Glomerular endothelial cell (primary cell): ENCODE measurements at places on chromosomes 5 and 9. TPM values are rescaled to one million over a fixed set of nuclear protein-coding genes. Genes with fewer than 3 reads are reported as not detected.

DNA sequence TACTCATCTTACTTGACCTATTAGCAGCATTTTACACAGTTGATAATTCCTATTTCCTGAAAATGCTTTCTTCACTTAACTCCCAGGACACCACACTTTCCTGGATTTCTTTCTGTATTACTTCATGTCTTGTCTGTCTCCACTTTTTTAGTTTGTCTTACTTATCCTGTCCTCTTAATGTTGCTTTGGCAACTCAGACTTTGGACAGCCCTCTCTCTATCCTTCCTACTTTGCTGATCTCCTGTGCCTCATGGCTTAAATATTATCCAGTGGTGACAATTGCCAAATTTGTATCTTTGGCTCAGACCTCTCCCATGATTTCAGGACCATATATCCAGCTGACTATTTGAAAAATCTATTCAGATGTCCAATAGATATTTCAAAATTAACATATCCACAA lies 39.8 kb upstream of the NUDT12 start:
- DNase-seq, result no peak

GRCh38 chr9:72844440-72844768 lies 108.4 kb downstream of the ALDH1A1 start:
- no peak for DNase-seq

- no peak for DNase-seq
These were observed 60.2 kb downstream of the PPARGC1B start for GRCh38 chr5:149790276-149790675.

- no peak for DNase-seq
These were observed 90.5 kb downstream of the ADAMTS2 start for GRCh38 chr5:179254638-179255271.

DNA sequence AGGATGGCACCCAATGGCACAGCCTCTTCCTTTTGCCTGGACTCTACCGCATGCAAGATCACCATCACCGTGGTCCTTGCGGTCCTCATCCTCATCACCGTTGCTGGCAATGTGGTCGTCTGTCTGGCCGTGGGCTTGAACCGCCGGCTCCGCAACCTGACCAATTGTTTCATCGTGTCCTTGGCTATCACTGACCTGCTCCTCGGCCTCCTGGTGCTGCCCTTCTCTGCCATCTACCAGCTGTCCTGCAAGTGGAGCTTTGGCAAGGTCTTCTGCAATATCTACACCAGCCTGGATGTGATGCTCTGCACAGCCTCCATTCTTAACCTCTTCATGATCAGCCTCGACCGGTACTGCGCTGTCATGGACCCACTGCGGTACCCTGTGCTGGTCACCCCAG lies 25.4 kb downstream of the HRH2 start:
- DNase-seq, result no peak

DNA sequence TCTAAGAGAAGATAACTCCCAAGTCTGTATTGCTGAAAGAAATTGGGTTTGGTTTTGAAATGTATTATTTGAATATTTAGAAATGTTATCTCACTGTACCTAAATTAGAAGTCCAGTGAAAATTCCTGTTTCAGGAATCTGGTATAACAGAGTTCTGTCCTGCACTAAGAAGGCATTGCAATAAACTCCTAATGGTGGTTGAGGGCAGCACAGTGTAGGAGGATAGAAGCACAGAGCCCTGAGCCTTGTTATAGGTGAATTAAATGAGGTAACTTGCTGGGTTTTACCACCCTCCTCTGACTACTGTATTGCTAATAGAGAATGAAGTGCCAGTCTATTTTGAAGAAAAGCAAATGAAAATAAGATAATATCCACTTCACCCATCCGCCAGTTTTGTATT lies 143.4 kb downstream of the CD180 start:
- no peak for DNase-seq

Gene SLC28A3
- total RNA-seq, result under 0.01 TPM in 2 replicates

Gene OR1Q1
- total RNA-seq, result not detected in 2 replicates

DNA sequence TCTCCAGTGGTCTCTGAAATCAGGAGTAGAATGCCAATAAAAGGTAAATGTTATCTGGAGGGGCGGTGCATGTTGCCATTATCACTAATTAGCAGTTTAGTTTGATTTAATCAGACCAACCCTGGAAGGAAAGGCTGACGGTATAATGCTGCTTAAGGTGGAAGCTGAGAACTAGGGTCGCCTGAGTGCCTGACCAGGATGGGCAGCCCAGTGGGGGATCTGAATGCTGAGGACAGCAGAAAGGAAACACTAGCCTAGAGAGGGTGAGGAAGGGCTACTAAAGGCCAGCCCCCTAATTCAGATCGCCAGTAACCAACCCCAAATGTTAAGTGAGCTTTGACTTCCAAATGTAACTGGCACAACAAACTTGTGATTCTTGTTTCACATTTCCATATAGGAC lies 172.2 kb downstream of the APBA1 start:
- no peak for DNase-seq

GRCh38 chr5:167785106-167785505 lies 506.3 kb upstream of the WWC1 start:
- DNase-seq, result no peak

Gene C5orf58
- total RNA-seq, result not detected in 2 replicates

Gene DNAI1
- not detected in 2 replicates for total RNA-seq

GRCh38 chr5:87007737-87008136 lies 259.9 kb upstream of the RASA1 start:
- no peak for DNase-seq

DNA sequence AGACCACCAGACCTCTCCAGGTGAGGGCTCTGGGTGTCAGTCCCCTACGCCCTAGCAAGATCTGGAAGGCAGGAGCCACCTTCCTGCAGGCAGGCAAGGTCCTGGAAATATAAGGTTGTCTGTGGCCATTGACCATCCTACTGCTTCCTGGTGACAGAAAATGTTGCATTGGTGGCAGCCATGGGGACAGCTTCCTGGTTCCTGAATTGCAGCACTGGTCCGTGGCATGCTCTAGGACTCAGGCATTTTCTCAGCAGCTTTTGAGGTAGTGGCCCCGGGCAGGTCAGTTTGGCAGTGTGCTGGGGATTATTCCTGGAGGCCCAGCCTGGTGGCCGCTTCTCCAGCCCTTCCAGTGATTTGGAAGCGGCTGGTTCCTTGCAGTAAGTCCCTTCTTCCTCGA lies 36.6 kb upstream of the KCNMB1 start:
- no peak for DNase-seq

- no peak for DNase-seq
These were observed 723.3 kb upstream of the GRAMD2B start for GRCh38 chr5:125699860-125700259.

DNA sequence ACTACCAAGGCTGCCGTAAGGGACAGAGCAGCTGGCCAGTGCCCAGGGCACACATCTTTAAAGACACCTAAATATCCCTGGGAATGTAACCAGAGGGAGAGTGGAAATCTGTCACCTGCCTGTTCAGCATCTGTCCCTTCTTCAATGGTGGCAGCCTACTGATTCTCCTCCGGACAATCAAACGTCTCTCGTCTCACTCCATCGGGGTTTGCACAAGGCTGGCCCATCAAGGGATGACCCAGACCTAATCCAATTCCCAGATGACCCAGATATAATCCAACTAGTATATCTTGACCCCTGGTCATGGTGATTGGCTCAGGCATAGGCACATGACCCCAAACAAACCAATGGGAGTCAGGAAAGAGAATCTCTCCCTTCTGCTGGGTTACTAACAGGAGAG lies 93.5 kb downstream of the HRH2 start:
- no peak for DNase-seq

DNA sequence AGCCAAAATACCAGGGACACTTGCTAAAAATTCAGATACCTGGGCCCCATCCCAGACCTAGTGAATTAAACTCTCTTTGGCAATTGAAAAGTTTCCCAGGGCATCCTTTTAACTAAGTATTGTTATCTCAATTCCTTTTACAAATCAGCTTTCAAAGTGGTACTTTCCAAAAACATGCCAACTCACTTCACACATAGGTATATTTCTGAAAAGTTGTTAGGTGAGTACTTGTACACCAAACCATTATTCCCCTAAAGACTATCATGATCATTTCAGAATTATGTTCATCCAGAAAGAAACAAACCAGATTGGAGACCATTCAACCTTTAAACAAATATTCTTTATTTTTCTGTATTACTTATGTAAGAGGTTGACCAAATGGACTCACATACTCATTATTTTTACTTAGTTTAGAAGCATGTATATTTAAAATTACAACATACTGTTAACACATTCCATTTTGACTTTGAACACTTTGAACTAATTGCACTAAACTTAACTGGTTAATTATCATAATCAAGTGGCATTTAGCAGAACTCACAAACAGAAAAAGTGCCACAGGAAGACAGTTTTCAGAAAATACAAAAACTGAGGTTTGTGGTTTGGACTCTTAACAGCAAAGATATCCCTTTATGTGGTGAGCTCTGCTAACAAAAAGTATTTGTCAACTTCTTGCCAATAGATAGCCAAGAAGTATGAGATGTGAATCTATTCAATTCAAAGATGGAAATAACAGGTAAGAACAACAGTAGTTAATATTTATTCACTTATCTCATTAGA lies 40.7 kb downstream of the KIAA0825 start:
- no peak for DNase-seq

- no peak for DNase-seq
These were observed 24.0 kb downstream of the TMOD1 start for GRCh38 chr9:97525451-97525850.

DNA sequence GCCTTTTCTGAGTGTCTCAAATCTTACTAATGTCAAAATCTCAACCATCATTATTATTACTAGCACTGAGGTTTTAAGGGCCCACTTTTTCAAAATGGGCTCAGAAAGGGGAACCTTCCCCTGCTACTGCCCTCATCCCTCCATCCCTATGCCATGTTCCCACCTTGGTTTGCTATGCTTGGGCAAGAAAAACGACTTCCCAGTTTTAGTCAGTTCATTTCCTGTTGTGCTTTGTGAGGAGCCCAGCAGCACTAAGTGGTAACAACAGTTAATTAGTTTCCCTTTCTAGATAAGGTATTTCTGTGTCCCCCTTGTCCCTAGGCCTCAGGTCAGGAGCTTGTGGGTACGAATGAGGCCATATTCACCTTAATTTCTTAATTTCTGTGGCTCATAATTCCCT lies 595.2 kb downstream of the RAB3C start:
- DNase-seq, result no peak

- DNase-seq, result no peak
These were observed 131.9 kb upstream of the LPCAT1 start for GRCh38 chr5:1655496-1656270.

Gene CATSPER3
- not detected in 2 replicates for total RNA-seq

GRCh38 chr9:72589667-72590521 lies 68.5 kb downstream of the TMC1 start:
- DNase-seq, result no peak

GRCh38 chr5:113152380-113152740 lies 175.8 kb downstream of the DCP2 start:
- no peak for DNase-seq

DNA sequence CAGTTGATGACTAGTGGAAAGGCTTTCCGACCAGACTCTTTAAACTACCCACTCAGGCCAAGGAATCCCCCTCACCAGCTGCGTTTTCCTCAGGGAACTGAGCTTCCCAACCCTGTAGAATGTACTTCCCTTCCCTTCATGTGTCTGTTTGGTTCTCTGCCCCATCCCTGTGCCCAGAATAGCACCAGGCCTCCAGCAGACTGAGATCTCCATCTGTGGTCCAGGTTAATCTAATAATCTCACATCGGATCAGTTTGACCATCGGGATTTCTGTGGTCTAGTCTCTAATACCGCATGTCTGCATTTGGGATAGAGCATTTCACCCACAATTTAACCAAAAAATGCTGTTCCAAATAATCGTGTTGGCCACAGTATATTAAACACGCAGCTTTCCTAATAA lies 237.2 kb downstream of the ROR2 start:
- DNase-seq, result no peak

DNA sequence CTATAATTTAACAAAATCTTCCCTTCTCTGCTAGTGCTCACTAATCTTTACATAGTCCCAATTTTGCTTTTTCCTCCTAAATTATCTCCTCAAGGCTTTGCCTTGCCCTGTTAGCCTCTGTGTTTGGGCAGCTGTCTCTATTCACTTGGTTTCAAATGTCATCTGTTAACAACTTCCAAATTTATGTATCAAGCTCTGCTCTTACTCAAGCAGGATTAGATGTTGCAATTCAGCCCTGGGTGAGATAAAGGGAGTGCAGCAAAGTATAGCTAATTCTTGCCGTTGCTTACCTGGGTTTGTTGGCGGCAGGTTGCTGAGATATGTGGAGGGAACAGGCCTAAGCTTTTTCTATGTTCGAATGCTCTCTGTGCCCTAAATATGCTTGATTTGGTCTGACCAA lies 483.8 kb downstream of the DMAC1 start:
- no peak for DNase-seq

- DNase-seq, result no peak
These were observed 47.8 kb upstream of the ADAMTS2 start for GRCh38 chr5:179393078-179393477.

Gene COL5A1
- total RNA-seq, result 185 and 366 TPM in 2 replicates

GRCh38 chr5:142701673-142702311 lies 15.9 kb upstream of the FGF1 start:
- DNase-seq, result no peak
